Activated CD4-positive, alpha-beta T cell treated with anti-CD3 and anti-CD28 coated beads for 4 hours (primary cell): ENCODE measurements at places on chromosomes 1 and 21.
A peak's percentile ranks its signal among the peaks of the same experiment; 100 is the strongest.

DNA sequence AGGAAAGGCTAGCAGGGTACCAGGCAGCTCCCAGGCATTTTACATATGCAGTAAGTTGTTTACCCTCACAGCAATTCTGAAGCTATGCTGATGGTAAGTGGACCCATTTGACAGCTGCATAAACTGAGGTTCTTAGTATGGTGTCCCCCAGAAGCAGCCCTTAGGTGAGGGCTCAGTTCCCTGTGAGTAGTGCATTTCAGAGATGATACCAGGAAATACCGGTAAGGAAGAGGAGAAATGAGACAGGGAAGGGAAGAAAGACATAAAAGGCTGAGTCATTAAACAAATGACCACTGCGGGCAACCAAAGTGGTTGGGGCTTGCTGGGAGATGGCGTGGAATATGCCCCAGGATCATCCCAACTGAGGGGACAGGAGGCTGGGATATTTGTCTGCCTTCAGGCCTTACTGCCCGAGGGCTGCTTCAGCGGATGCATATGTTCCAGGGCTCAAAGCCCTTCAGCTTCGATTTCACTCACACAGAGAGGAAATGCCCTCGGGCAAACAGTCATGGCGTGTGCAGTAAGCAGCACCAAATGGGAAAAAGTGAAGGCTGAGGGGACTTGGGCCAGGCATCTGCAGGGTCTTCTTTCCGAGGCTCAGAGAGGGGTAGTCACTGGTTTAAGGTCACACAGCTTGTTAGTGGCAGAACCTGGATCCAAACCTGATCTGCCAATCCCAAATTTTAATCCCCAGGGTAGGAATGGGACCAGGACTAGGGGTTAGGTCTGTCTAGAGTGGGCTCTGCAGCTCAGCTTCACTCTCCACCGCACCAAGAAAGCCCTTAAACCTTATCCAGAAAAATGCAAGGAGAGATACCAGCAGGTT lies 133.7 kb upstream of the RUNX3 start:
- DNase-seq: no peak

- no peak for DNase-seq
Observed at GRCh38 chr1:174911606-174912005, 88.1 kb upstream of the CACYBP start.

DNA sequence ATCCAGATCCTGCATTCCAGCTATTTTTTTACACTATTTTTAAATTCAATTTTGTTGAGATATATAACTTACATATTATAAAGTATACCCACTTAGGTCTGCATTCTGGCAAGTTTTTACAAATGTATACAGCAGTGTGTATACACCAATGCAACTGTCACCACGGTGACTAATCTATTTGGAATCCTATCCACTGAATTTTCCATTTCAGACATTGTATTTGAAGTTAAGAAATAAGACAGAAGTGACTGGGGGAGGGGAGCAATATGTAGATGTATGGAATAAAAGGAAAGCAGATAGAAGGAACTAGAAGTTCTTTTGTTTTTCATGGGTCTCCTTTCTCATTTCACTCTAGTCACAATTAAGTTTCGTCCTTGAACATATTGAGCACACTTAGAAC lies 431.5 kb upstream of the CHRM3 start:
- DNase-seq: no peak

DNA sequence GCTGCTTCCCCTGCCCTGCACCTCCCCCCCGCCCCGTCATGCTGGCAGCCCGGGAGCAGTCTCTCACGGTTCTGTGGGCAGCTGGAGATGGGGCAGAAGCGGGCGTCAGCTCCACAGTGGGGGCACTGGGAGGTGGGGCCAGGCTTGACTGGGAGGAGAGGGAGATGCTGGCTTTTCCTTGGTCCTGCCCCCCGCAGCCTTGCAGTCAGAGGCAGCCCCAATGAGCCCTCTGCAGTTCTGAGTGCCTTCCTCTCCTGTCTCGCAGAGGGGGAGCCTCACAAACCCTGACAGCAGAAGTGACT lies 21.7 kb downstream of the ARHGEF10L start:
- no peak for DNase-seq

DNA sequence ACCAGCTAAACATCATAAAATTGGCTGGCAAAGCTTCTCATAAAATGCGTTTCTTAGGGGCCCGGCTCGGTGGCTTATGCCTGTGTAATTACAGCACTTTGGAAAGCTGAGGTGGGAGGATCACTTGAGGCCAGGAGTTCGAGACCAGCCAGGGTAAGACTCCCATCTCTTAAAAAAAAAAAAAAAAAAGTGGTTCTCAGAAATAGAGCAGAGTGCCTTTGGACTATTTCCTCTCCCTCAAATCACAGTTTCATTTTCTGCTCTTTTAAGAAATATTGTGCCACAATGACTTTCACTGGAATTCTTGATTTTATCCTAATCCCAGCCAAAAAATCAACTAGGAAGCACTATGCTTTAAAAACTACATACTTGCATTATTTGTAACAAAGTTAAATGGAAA lies 13.3 kb downstream of the HSF2BP start:
- no peak for DNase-seq

DNA sequence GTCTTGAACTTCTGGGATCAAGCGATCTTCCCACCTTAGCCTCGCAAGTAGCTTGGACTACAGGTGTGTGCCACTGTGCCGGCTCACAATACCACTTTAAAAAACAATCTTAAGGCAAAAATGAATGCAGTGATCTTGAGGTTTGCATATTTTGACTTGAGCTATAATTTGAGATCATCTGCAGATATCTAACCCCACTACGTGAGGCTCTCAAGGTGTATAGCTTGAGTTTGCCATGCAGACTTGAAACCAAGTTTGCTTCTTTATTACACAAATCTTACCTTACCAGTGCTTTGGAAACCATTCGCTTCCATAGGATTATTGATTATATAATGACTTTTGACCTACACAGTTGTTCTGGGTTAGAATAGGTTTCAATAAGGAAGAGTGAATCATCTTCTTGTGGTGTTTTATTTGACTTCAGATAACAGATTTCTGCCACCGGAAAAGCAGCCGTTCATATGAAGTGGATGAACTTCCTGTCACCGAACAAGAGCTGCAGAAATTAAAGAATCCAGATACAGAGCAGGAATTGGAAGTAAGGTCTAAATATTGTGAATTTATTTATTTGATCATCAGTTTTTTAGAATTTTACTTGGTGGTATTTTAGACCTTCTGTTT lies 155.1 kb downstream of the VPS13D start:
- DNase-seq: peak; percentile 33

DNA sequence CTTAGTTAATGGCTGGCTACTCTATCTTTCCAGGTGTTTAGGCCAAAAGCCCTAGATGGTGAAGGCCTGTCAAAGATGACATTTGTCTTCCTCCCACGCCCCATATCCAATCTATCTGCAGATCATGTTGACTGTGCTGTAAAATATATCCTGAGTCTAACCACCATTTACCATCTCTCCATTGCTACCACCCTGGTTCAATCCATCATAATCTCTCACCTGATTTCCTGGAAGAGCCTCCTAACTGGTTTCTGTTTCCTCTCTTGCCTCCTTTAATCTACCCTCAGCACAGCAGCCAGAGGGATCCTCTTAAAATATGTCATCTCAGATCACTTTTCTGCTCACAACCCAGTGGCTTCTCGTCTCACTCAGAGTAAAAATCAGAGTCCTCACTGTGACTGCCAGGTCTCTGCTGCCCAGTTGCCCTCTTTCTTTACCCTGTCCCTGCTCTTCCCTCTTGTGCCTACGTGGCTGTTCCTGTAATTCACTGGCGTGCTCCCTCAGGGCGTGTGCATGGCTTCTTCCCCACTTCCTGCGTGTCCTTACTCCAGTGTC lies 17.8 kb downstream of the TMEM50A start:
- no peak for DNase-seq

- DNase-seq: no peak
Observed at GRCh38 chr1:3003039-3003940, 18.0 kb upstream of the ACTRT2 start.

DNA sequence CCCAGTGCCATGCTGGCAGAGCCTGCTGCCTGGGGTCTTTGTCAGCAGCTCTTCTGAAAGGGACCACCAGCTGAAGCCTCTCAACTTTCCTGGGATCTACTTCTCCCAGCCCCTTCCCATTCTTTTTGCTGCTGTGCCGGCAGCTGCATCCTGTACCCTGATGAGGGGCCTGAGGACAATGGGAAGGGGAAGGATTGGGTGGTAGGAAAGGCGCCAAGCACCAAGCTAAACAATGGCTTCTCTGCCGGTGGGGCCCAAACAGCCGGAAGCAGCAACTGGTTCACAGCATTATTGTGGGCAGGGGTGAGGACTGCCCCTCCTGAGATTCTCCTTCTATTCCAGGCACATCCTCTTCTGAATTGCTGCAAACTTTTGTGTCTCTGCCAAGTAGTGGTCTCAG lies 5.0 kb upstream of the EFCAB14 start:
- DNase-seq: no peak

DNA sequence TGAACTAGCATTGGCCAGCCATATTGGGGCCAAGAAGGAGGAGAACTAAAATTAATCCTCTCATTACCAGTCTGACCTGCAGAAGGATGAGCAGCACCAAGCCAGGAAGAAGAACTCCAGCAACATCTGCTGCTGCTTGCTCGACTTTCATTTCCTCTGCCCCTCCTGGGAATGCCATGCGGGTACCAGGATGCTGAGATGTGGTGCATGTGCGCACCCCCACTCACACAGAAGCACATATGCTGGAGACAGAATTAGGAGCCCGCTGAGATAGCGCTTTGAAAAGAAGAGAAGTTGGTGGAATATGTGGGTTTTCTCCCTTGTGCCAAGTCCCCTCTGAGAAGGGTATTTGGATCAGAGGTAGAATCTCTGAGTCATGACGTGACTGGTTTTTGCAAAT lies 70.4 kb downstream of the PLXNA2 start:
- DNase-seq: no peak

GRCh38 chr21:37139154-37139553 lies 66.1 kb downstream of the TTC3 start:
- DNase-seq: no peak

- no peak for DNase-seq
Observed at GRCh38 chr1:163673759-163674151, 352.0 kb downstream of the NUF2 start.

DNA sequence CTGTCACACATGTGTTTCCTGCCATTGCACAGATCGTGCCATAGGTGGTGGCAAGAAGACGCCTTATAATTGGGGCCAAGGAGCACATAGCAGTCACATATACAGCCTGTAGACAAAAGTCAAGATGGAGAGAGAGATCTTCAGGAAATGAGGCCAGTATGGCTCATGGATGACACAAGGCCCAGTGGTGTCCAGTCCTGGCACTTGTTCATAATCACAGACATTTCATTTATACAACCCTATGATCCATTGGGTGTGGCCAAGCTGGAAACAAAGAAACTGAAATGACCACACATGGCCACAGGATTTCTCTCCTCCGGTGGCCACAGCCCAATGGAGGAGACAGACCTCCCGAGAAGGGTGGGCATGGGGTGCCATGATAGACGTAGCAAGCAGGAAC lies 78.5 kb upstream of the KAZN start:
- DNase-seq: no peak

DNA sequence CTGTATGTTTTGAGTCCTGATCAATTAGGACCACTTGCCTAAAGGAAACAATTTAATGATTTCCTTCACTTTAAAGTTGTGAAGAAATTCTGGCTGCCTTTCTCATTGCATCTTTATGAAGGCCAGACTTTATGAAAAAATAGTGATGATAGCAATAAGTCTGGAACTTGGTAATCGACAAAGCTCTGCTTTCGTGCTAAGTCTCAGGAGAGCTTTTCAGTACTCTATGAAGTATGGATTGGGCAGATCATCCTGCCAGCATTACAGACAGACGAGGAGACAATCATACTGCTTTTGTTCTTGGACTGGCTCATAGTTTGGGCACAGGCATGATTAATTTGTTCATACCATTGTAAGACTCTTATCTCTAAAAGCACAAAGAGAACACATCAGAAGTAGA lies 45.5 kb upstream of the KCNJ15 start:
- DNase-seq: no peak

- no peak for DNase-seq
Observed at GRCh38 chr1:208475951-208476845, 232.0 kb upstream of the PLXNA2 start.
